Fibroblast of upper back skin (primary cell): ENCODE measurements at places on chromosomes 6 and 20.

DNA sequence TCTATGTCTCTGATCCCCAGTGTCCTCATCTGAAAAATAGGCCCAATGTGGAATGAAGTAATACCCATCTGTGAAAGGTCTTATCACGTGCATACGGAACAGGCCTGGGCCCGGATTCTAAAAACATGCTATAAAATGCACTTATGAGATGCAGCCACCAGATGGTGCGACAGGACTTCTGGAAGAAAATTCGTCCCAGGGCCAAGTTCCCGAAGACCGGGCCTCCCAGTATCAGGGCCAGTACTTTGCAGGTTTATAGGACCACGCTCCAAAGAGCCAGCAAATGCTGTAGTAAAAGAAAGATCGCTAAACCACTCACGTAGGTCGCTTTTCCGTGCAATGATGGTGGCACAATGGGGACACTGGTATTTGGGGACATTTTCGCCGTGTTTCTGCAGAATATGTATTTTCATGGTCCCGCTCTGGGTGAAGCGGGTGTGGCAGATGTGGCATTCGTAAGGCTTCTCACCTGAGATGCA, 10.6 kb downstream of the CTCFL start:
- peak; percentile 47 for DNase-seq

GRCh38 chr6:21591446-21591845, 2.1 kb upstream of the SOX4 start:
- peak; percentile 43 for DNase-seq

GRCh38 chr6:149723771-149724417, 6.0 kb upstream of the LATS1 start:
- peak; percentile 61 for DNase-seq

GRCh38 chr6:157877573-157878438, 54.8 kb downstream of the SNX9 start:
- no peak for DNase-seq

DNA sequence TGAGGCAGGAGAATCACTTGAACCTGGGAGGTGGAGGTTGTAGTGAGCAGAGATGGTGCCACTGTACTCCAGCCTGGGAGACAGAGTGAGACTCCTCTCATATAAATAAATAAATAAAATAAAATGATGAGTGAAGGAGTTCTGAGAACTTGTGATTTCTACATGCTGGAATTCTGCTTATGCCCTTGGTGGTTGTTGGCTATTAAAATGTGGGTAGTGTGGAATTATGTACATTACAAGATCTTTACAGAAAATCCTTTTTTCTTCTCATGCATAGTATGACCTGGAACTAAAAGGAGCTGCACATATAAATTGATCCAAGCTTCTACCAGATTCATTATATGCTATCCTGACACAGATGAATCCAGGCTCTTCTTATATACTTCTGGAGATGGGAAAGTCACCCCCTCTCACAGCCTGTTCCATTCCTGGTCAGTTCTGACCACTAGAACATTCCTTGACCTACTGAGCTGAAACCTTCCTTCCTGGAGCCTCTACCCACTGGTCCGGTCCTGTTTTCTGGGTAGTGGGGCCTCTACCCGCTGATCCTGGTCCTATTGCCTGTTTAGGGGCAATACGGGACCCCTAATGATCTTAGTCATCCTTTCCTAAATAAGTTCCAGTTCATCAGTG, 37.7 kb upstream of the TAF8 start:
- DNase-seq, result no peak

DNA sequence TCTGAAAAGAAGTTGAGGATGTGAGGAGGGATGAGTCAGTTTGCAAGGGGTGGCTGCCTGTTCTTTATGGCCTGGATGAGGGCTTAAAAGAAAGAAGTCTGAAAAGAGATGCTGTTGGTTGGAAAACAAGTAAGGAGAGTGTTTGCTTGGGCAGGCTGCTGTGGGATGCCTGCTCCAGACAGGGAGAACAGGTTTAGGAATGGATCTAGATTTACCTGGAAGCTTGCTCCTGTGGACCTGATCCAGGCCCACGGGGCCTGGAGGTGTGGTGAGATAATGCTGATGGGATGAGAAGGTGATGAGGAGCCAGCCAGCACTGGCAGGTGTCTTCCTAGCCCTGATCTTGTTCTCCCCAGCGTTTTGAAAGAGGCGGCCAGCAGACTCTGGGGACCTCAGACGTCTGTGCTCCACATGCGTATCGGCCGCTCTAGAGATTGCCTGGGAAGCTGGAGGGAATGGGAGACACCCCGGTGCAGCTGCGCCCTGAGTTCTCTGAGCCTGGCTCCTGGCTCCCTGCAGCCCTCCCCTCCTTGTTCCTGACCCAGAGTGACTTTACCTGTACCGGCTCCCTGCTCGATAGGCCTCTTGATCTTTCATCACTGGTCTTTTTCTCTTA, 331.3 kb downstream of the ZFAND3 start:
- no peak for DNase-seq

DNA sequence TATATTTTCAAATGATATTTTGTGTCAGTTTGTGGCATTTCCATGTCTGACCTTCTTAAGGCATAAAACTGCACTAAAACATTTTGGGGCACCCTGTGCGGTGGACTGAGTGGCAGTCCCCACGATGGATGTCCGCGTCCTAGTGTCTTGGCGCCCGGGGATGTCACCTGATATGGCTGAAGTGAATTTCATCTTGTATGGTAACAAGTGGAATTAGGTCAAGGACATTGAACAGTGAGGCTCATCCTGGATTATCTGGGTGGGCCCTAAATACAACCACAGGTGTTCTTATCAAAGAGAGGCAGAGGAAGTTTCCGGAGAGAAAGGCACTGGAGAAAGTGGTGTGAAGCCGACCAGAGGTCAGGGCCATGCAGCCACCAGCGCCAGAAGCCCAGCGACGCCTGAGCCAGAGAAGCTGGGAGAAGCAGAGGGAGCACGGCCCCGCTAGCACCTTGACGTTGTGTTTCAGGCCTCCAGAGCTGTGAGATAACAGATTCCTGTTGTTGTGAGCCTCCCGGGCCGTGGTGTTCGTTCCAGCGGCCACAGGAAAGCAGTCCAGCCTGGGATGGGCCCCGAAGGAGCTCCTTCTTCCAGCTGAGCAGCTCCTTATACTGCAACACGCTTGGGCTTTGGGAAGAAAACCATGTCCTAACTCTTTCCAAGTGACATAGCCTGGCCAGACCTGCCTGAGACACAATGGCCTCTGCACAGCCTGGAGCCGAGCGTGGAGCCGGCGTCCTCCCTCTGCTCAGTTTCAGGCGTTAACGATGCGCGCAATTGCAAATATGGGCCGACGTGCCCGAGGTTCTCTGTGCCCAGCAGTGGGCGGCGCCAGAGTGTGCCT, 22.5 kb downstream of the THBS2 start:
- no peak for DNase-seq

DNA sequence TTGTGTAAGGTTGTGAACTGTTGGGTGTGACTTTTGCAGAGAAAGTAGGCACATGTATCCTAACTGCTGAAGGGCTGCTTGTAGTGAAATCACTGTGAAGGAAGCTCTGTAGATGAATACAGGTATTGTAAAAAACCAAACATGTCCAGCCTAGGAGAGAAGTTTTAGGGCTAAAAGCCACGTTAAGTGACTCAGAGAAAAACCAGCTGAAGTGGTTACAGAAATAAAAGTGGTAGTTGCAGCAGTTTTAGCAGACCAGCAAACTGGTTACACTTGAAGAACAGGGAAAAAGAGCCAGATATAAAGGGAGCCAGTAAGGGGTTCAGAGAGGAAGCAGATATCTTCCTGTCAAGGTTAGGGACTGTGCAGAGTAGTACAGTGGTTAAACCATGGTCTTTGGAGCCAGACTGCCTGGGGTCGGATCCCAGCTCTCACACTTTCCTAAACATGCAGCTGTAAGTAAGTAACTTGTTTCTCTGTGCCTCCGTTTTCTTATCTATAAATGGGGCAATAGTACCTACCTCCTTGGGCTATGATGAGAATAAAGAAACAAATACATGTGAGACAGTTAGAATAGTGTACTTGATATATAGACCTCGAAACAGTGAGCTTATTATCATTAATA, 33.8 kb upstream of the RNF8 start:
- peak; percentile 51 for DNase-seq

DNA sequence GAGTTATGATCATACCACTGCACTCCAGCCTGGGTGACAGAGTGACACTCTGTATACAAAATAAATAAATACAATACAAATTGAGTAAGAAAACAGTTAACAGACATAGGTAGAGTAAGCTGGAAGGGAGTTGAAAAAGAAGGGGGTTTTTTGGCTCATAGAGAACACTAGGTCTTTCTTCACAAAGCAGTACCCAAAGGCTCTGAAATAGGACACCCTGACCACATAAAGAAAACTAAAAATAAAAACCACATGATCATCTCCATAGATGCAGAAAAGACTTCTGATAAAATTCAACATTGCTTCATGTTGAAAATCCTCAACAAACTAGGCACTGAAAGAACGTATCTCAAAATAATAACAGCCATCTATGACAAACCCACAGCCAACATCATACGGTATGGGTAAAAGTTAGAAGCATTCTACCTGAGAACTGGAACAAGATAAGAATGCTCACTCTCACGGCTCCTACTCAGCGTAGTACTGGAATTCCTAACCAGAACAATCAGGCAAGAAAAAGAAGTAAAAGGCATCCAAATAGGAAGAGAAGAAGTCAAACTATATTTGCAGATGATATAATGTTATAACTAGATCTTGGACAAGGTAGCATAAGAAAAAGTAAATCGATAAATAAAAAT, 48.6 kb downstream of the TOMM6 start:
- DNase-seq, result no peak

DNA sequence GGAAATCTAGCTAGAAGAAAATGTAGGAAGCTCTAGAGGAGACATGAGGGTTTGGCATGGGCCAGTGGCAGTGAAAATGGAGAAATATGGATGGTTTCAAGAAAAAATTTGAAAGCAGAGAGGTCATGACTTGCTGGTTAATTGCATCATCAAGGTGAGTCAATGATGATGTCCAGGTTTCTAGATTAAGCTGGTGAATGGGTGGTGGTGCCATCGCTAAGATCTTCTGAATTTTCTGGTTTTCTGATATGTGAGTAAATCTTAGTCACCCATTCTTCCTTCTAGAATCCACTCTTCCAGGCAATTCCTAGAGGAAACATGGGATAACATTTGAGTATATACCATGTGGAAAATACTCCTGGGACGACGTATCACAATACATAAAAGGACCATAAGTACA, 25.0 kb downstream of the SH3BGRL2 start:
- no peak for DNase-seq

DNA sequence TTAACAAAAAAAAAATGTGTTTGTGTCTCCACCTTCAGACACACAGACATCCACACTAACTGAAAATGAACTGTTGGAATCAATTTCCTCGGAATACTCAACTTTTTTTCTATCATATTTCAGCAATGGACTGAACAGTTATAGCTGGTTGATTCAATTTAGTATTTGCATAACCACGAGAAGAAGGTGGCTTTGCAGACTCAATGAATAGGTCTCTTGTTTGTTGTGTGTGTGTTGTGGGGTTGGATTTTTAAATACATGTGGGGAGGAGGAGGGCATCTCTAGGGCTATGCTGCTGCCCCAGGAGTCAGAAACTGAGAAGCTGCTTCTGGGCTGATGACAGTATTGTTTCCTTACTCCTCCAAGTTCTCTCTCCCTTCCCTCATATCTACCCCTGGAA, 28.7 kb downstream of the TFAP2A start:
- no peak for DNase-seq

DNA sequence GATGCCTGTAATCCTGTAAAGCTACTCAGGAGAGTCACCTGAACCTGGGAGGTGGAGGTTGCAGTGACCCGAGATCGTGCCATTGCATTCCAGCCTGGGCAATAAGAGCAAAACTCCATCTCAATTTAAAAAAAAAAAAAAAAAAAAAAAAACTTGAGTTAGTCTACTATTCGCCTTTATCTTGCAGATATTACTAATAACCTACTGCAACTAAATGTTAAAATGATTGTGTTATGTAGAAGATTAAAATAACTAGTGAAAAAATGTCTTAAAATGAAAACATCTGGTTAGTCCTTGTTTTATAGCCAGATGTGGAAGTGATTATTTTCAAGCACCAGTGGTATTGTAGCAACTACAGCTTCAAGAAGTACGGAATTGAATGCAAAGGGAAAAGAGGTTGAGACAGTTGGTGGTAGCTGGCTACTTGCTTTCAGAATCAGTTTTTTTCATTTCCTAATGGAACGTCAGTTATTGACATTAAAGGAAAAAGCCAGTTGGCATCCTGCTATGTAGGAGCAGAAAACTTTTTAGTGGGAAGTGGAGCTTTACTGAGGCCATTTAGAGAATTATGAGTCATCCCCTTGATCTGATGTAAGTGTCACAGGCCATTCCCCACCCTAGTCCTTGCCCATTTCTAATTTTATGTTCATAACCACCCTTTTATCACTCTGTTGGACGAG, 43.8 kb upstream of the DYNLRB1 start:
- peak; percentile 56 for DNase-seq

DNA sequence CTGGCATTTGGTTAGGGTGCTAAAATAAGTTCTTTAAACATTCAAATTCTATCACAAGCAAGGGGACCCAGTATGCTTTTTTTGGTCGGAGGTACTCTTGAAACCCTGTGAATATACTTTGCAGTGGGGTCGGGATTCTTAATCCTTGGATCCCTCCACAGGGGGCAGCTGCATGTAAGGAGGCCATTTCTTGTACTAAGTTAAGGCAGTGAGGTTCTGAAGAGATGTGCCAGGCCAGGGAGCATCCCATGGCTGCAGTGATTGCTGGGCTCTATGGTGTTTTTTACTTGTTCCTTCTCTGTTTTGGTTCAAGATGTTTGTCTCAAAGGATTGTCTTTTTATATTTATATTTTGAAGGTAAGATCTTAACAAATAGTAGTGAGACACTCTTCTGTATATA, 50.4 kb downstream of the TOP1 start:
- no peak for DNase-seq

- no peak for DNase-seq
These were observed 34.6 kb upstream of the SPACA1 start for GRCh38 chr6:88013015-88013414.

- DNase-seq, result no peak
These were observed 15.1 kb downstream of the GSTA1 start for GRCh38 chr6:52788478-52788877.

- DNase-seq, result peak; percentile 83
These were observed 12.9 kb downstream of the PARD6B start for GRCh38 chr20:50744143-50744792.

- DNase-seq, result no peak
These were observed 7.8 kb upstream of the NEU1 start for GRCh38 chr6:31870385-31870921.

- peak; percentile 73 for DNase-seq
These were observed 145.2 kb upstream of the CITED2 start for GRCh38 chr6:139519571-139520031.

GRCh38 chr6:163137398-163137881, 277.1 kb upstream of the QKI start:
- no peak for DNase-seq

DNA sequence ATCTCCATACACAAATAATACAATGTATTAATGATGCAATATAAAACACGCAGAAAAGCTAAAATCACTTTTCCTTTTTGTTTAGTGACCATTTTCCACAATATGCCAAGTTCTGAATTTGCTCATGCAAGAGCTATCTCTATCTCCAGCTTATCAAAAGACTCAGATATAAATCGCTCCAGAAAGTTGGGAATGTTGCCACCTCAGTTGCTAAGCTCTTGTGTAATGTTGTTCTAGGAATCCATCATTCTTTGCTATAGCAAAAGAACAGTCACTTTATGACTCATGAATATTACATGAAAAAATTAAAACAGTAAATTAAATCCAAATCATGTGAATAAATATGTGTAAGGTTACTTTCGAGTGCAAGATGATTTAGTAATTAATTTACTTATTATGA, 8.7 kb downstream of the PLAGL1 start:
- peak; percentile 71 for DNase-seq
